ENCODE measurements at places on chromosomes 7 and 10.

- DNase-seq, result no peak
Observed at GRCh38 chr10:18216482-18216881, 76.3 kb downstream of the CACNB2 start.

GRCh38 chr10:110547139-110547761 is 20.2 kb upstream of the SMC3 start:
- no peak for DNase-seq

DNA sequence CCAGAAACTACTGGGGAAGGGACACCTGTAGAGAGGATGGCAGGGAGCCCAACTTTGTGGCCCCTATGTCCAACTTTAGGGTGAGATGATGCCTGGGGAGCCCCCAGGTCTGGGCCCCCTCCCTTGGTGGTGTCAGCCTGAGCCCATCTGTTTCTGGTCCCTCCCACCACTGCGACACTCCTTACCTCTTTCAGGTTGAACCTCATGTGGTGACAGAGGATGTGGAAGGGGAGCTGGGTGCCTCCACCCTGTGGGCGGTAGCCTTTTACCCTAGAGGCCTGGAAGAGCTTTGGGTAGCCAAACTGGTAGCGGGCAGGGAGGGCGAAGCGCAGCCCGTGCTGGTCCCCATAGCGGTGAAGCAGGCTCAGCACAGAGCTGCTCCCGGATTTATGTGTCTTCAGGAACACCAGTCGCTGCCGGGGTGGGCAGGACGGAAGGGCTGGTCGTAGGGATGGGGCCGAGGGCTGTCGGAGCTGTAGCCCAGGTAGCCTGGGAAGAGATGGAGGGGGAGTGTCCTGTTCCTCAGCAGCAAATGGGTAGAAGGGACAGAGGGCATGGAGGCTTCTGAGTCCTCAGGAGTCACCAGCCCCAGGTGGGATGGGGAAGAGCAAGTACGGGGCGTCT is 2.0 kb downstream of the GAL3ST4 start:
- DNase-seq, result no peak

GRCh38 chr10:88544140-88544870 is 38.8 kb downstream of the RNLS start:
- DNase-seq, result no peak

GRCh38 chr10:27247441-27247840 is 6.8 kb upstream of the ACBD5 start:
- no peak for DNase-seq

DNA sequence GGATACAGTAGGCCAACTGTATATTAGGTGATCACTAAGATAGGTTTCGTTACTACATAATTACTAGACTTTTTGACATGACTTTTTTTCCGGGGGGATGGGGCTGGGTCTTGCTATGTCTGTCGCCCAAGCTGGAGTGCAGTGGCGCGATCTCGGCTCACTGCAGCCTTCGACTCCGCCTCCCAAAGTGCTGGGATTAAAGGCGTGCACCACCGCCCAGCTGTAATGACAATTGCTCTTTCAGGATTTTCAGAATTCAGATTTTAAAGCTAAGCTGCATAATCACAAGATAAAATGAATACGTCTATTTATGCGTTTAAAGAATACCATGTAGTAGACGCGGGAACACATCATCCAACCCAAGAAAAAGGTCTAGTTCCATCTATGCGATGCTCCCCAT is 982 bp downstream of the IDI1 start:
- DNase-seq, result no peak

DNA sequence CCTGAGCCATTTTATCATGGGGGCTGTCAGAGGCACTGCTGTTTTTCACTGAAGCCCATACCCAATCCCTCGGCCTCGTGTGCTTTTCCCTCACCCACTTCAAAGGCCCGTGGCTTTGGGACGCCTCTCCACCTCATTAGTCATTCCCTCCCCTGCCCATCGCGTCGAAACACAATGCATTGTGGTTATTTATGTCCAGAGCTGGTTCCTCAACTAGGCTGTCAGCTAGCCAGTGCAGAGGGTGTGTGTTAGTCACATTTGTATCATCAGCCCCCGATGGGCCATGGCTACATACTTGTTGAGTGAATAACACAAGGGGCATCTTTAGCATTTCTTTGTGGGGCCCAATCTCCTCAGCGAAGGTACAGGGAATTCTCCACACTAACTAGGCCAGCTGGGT is 3.8 kb upstream of the CRCP start:
- no peak for DNase-seq
